ENCODE measurements at places on chromosomes 1 and 21. TPM values are rescaled to one million over a fixed set of nuclear protein-coding genes. Genes with fewer than 3 reads are reported as not detected.

Gene CFAP141
- not detected for total RNA-seq

Gene IFNLR1
- 5.3 TPM for total RNA-seq

GRCh38 chr1:41041614-41042270 is 20.2 kb upstream of the SLFNL1 start:
- H3K4me1 ChIP-seq: peaks cover 8% of the 10 kb centered on the region
- no peaks in the 10 kb centered on the region for H3K27me3 ChIP-seq
- no peak overlapping the region for H3K4me3 ChIP-seq
- H3K27ac ChIP-seq: no peak overlapping the region

GRCh38 chr1:54003249-54003646 is 14.7 kb downstream of the LDLRAD1 start:
- no peak overlapping the region for H3K27ac ChIP-seq
- H3K4me1 ChIP-seq: no peaks in the 10 kb centered on the region
- no peak for DNase-seq

GRCh38 chr1:167057241-167057688 is 32.9 kb downstream of the GPA33 start:
- H3K4me1 ChIP-seq: peaks cover 10% of the 10 kb centered on the region
- H3K4me3 ChIP-seq: no peak overlapping the region
- no peaks in the 10 kb centered on the region for H3K36me3 ChIP-seq
- no peaks in the 10 kb centered on the region for H3K27me3 ChIP-seq
- peak; percentile 78 for DNase-seq
- H3K27ac ChIP-seq: no peak overlapping the region

GRCh38 chr1:174204697-174205308 is 45.5 kb downstream of the RABGAP1L start:
- peak overlapping the region; percentile 1 for H3K4me3 ChIP-seq
- no peaks in the 10 kb centered on the region for H3K27me3 ChIP-seq
- peak overlapping the region; percentile 62 for H3K27ac ChIP-seq
- H3K4me1 ChIP-seq: peaks cover 37% of the 10 kb centered on the region

- no peaks in the 10 kb centered on the region for H3K4me1 ChIP-seq
- H3K4me3 ChIP-seq: no peak overlapping the region
- no peak overlapping the region for H3K27ac ChIP-seq
- no peaks in the 10 kb centered on the region for H3K36me3 ChIP-seq
Observed at GRCh38 chr1:199774433-199775089, 252.9 kb upstream of the NR5A2 start.
